Spleen (tissue), 13 donors: ENCODE measurements at places on chromosomes 4 and X. TPM values are rescaled to one million over a fixed set of nuclear protein-coding genes. Genes with fewer than 3 reads are reported as not detected.
A peak's percentile ranks its signal among the peaks of the same experiment; 100 is the strongest.

The PFKFB1 gene
- not detected for total RNA-seq

The LNX1 gene
- 0.17 TPM for total RNA-seq

The MYL5 gene
- total RNA-seq: 14.6 TPM

The ASMT gene
- total RNA-seq: 9.6 TPM

The GRIPAP1 gene
- 79.7 TPM for total RNA-seq

DNA sequence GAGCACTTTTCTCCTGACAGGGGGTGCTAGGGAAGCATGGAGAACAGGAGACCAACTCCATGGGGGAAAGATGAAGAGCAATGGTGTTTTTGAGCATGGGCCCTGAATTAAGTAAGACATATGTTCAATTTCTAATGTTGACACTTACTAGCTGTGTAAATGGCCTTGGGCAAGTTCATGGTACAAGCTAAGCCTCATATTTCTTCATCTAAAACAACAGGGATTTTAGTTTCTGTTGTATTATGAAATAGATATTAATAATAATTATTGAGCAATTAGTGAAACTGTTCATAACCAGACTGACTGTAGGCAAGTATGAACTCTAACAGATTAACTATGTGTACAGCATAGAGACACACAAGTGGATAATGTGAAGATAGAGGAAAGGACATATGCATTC lies 515.0 kb upstream of the FAT1 start:
- DNase-seq: no peak

DNA sequence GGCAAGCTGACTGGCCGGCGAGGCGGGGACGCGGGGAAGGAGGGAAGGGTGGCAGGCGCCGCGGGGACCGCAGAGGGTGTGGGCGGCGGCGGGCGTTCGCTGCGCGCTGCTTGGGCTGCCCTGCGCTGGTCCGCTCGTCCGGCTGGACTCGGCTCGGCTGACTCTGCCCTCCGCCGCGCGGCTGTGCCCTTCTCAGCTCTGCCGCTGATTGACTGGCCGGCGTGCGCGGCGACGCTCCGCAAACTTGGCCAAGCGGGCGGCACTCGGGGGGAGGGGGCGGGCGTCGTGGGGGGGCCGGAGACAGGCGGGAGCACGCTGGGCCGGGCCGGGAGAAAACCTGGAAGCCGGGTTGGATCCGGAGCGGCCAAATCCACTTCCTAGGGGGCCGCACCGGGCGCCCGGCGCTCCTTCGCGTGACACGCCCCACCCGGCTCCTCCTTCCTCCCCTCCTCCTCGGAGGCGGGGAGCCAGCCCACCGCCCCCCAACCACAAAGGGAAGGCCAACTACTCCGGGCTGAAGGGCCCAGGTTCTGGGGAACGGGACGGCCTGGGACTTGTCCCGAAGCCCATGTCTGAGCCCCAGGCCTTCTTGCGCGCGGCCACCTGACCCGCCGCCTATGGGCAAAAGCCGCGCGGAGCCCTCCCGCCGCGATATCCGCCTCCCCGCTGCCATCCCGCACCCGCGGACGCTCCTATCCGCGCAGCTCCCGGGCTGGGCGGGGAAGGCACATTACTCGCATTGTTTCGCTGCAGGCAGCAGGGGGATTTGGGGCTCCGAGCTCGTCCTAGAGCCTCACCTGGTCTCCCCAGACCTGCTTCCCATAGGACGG lies at the start of gene GPC4:
Gene GPC4 (minus strand): TSS at position 214 of the 830 bp plus-strand sequence. CDS start 524 bp downstream, outside the sequence.
- DNase-seq: peak; percentile 73

DNA sequence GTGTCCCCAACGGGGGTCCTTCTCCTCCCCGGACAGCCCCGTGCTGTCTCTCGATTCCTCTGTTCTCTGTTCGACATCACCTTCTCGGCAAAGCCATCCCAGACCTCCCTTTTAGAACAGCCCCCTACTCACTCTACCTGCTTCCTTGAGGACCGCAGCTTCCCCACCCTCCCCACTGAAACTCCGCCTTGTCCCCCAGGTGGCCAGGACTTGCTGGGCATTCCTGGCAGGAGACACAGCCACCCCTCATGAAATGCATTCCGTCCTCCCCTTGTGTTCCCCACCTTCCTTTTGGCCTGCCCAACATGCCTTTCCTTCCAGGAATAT lies 34.8 kb upstream of the GPR78 start:
- DNase-seq: peak; percentile 54

DNA sequence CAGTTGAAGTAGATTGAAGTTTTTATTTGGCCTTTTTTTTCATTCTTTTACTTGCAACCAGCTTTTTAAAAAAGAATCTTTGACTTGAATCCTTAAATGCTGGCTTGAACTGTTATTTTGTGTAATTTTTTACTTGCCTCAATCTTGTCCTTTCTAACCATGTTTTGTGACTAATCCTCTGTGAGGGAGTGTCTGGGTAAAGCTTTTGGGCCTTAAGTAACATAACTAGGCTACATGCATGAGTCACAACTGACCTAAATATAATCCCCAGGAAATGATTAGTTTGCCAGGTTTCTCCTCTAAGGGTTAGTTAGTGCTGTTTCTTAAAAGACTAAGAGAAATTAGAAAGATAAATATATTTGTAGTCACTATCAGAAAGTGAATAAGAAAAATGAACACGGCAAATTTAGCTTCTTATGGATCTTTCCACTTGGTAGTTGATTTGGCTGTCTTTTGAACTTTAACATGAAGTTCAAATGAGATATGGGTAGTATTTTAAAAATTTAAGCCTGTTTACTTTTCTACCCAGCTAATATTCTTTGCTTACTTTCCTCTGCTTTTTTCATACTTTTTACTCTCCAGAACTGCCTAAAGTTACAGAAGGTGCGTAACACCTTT lies 13.0 kb downstream of the EXOC1 start:
- no peak for DNase-seq

- DNase-seq: peak; percentile 96
These were observed 250 bp downstream of the USP9X start for GRCh38 chrX:41085512-41085877.

DNA sequence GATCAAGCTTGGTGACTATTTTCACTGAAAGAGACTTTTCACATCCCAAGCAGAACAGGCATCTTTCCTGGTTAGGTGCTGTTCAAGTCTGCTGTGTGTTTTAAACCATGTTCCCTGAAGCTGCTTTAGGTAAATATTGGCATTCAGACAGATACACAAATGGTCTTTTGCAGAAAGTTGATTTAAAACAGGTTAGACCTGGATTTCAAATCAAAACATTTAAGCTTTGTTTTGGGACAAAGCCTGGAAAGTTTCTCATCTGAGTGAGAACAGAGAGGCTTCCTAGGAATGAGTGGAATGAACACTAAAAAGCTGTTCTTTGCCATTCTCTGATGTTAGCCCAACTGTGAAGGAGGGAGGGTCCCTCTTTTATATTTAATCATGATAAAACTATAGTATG lies 10.1 kb downstream of the ANXA3 start:
- DNase-seq: no peak

DNA sequence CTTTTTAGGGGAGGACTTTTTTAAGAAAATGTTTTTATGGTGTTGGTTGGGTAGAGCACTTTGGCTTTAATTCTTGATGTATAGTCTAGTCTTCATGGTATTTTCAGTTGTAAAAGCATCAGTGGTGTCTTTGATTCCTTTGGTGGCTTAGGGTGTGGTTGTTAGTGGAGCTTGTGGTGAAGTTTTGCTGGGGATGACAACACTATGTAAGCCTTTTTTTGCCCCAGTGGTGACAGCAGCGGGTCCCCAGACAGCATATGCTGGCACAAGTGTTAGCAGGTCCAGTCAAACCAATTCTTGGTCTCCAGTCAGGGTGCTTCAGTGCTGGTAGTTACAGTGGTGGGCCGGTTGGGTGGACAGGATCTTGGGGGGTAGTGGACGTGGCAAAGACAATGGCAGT lies 52.0 kb downstream of the CHIC1 start:
- no peak for DNase-seq

DNA sequence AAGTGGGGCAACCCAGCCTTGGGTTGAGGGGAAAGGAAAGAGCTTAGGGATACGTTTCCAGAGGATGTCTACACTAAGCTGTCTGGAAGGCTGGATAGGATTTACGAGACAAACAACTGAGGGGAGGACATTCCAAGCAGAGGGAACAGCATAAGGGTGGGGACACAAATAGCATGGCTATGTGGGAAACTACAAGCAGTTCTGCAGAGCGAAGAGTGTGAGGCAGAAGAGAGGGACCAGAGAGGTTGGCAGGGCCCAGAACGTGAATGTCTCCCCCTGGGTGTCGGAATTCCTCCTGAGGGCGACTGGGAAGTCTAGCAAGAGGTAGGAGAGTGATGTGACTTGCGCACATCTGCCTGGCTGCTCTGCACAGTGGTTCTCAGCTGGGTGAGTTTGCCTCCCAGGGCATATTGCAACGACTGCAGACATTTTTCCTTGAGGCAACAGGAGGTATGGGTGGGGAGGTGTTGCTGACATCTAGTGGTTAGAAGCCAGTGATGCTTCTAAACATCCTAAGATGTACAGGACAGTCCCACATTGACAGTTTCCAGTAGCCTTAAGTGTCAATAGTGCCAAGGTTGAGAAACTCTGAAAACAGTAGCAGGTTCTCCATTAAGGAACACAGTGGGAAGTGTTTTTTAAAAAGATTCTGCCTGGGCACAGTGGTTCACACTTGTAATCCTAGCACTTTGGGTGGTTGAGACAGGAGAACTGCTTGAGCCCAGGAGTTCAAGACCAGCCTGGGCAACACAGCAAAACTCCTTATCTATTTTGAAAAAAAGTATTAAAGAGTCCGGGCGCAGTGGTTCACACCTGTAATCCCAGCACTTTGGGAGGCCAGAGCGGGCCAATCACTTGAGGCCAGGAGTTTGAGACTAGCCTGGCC lies 9.2 kb downstream of the NDUFA1 start:
- no peak for DNase-seq

DNA sequence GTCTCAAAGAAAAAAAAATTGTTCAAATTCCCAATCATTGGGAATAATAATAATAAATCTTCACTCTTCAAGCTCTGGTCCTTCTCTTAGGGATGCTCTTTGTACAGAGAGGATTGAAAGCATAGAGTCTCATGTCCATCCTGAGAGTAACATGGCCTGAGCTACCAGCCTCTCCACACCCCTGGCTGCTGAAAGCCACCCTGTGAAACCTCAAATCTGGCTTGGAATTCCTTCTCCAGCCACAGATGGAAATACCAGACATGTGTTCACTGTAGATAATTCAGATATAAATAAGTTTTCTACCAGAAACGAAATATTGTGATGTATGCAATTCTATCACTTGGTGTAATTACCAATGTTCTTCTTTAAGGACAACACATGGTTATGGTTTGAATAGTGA lies 140.6 kb downstream of the ARSF start:
- no peak for DNase-seq

DNA sequence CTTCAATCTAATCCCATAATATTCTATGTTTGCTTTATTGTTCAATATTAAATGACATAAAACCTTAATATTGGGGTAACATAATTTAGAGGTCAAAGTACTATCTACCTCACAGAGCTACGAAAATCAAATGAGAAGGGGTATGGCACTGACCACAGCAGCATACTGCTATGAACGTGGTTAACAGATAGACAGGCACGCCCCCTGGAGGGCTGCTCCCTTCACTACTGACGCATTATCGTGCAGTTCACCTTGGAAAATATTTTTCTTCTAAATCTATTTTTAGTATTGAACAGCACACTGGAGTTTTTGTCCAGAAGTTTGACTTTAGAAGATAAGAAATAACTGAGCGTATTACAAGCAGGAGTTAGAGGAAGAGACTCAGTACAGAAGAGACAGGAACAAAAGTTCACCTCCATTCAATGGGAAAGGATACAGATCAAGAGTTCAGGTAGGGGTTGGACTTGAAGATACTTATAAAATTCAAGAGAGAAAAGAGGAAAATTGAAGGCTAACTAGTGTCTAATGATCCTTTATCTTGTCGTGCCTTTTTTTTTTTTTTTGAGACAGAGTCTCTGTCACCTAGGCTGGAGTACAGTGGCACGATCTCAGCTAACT lies 22.7 kb downstream of the MAP9 start:
- DNase-seq: peak; percentile 75

DNA sequence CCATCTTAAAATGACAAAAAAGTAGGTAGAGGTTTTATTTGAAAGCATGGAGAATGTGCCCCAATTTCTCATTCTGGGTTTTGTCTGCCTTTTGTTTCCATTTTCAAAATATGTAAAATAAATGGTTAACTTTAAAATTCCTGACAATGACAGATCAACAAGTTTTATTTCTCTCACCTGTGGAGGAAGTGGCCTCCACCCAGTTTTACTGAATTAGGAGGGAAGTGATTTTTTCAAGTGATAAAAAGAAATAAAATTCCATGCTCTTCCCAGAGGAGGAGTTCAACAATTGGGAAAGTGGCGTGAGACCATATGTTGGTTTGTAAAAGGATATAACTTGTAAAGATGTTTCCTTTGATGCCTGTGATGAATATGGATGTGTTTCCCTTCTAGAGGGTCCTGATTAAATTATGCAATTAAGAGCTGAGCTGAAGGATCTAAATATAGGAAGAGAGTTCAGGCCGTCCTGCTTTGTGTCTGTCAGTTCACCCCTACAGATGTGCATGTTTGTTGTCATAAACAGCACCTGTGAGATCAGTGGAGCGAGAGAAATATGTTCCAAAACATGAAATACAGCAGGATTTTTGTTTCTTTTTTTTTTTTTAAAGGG lies 19.5 kb downstream of the SMAD1 start:
- DNase-seq: no peak

DNA sequence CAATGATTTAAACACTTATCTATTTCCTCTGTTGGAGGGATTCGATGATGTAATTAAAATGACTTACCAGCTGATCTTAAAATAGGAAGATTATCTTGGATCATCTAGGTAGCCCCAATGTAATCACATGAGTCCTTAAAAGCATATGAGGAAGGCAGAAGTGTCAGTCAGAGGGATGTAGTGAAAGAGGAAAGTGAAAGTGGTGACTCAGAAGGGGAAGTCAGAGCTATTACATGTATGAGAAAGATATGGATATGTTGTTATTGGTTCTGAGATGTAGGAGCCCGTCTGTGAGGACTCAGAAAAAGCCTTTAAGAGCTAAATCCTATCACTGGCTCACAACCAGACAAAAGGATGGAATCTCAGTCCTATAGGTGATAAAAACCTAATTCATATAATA lies 456.4 kb downstream of the DACH2 start:
- DNase-seq: no peak

- DNase-seq: no peak
These were observed 7.9 kb downstream of the TRPC3 start for GRCh38 chr4:121943941-121944340.

- DNase-seq: no peak
These were observed 66.0 kb upstream of the C4orf54 start for GRCh38 chr4:99723612-99724011.

DNA sequence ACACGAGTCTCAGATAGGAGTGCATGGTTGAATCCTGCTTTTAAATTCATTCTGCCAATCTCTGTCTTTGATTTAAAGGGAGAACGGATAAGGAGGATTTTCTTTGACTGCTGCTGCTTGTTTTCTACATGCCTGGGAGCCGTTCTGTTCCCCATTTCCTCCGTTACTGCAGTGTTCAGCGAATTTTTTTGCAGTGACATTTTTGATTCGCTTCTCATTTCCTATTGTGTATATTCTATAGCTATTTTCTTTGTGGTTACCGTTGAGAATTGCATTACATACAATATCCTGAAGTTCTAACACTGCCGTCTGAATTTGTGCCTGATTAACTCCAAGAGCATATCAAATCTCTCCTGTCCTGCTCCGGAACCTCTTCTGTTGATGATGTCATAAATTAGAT lies 14.8 kb upstream of the MAEA start:
- DNase-seq: no peak

- peak; percentile 61 for DNase-seq
These were observed 75.9 kb upstream of the CPEB2 start for GRCh38 chr4:14926368-14926767.
